ENCODE measurements at places on chromosomes 13 and 19.

- DNase-seq = peak; percentile 62
These were observed 1819.5 kb downstream of the SLITRK5 start for GRCh38 chr13:89490661-89491060.

- no peak for DNase-seq
These were observed 194.7 kb downstream of the URI1 start for GRCh38 chr19:30136611-30137195.

- DNase-seq = no peak
These were observed 3.5 kb downstream of the FXYD3 start for GRCh38 chr19:35119091-35119490.

DNA sequence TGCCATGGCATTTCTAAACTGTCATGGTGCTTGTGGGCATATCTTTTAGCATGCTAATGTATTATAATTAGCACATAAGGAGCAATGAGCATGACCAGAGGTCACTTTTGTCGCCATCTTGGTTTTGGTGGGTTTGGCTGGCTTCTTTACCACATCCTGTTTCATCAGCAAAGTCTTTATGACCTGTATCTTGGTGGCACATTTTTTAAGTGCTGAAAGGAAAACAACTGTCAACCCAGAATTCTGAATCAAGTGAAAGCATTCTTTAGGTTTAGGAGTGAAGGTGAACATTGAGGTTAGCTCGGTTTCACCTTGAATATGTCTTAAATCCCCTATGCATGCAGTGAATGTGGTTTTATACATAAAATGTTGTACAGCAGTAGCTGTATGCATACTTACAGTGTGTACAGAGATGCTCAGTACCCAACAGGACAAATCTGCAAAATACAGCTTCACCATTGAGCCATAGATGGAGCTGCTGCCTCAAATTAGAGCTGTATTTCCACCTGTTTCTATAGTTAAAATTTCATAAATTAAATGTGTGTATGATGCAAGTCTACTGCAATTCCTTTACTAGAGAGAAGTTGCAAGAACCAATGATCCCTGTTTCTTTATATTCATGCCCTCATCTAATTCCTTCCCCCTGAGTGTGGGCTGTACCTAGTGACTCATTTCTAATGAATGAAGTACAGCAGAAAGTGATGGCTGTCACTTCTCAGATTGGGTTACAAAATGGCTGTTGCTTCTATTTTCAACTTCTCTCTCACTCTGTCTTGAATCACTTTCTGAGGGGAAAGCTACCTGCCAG is 25.2 kb upstream of the IGSF23 start:
- DNase-seq = peak; percentile 92

- DNase-seq = no peak
These were observed 9.5 kb downstream of the NBEA start for GRCh38 chr13:34951528-34951927.
